ENCODE measurements at places on chromosomes 11 and 22.

- DNase-seq = no peak
Measured at GRCh38 chr22:22931557-22932270, 44.1 kb downstream of the IGLL5 start.

DNA sequence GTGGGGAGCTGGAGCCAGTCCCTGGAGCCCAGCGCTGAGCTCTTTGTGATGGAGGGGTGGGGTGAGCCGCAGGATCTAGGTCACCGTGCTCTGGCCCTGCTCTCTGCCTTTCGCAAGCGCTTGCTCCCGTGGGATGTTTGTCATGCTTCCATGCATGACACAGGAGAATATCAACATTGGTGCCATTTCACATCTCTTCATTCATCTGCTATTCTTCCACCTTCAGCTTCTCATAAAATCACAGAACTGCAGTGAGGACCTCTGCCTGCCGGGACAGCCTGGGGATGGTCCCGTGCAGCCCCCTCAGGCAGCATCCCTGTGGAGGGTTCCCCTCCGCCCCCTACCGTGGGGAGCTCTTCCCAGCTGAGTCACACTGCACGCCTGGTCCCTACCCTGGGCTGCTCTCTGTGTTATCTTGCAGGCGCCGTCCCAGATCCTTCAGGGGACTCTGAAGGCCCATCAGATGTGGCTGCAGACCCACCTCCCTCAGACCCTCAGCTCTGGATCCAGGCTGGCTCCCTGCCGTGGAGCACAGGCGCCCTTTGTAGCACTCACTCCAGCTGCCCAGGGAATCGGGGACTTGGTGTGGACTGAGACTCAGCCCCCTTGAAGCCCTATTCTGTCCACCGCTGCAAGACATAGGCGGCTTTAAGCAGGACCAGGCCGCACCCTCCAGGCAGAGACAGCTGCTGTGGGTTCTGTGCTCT, 5.1 kb upstream of the SEPTIN5 start:
- DNase-seq = no peak

GRCh38 chr22:22076932-22077703, 94.5 kb upstream of the TOP3B start:
- DNase-seq = no peak

GRCh38 chr11:45852018-45852711, 4.9 kb downstream of the CRY2 start:
- peak; percentile 33 for DNase-seq

- no peak for DNase-seq
Measured at GRCh38 chr11:17887779-17888178, 125.1 kb downstream of the SERGEF start.

GRCh38 chr11:86117001-86117711, 48.3 kb upstream of the PICALM start:
- no peak for DNase-seq
